ENCODE measurements at places on chromosomes 5 and 9.

DNA sequence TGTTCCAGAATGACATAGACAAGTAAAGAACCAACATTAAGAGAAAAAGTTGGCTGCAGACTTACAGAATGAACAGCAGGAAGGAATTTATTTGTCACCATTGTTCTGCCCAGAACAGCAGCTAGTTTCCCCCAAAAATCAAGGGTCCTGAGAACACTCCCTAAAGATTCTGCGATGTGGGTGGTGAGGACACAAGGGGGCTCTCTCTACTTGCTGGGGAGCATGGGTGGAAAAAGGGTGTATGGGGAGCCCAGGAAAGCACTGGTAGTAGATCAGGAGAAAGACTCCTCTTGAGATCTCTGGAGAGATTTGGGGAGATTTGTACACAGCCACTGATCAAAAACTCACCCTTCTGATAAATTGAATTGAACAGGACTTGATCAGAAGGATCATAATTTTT is 316.5 kb downstream of the KCTD16 start:
- no peak for DNase-seq

- no peak for DNase-seq
Observed at GRCh38 chr5:179816796-179817469, 3.8 kb upstream of the SQSTM1 start.

GRCh38 chr9:99358668-99359067 is 136.6 kb downstream of the SEC61B start:
- DNase-seq, result no peak

- DNase-seq, result no peak
Observed at GRCh38 chr9:96163161-96163560, 138.8 kb downstream of the HSD17B3 start.

Measured in NCI-H1105 treated with DMSO at 0.1 percent for 48 hours (cell line).